ENCODE measurements at places on chromosomes 11 and 22.

GRCh38 chr11:116955949-116956348, 118.5 kb upstream of the APOA1 start:
- no peak for DNase-seq

- DNase-seq, result no peak
Observed at GRCh38 chr11:111736181-111736590, 30.0 kb downstream of the PPP2R1B start.

- no peak for DNase-seq
Observed at GRCh38 chr11:116855413-116855812, 18.0 kb upstream of the APOA1 start.

DNA sequence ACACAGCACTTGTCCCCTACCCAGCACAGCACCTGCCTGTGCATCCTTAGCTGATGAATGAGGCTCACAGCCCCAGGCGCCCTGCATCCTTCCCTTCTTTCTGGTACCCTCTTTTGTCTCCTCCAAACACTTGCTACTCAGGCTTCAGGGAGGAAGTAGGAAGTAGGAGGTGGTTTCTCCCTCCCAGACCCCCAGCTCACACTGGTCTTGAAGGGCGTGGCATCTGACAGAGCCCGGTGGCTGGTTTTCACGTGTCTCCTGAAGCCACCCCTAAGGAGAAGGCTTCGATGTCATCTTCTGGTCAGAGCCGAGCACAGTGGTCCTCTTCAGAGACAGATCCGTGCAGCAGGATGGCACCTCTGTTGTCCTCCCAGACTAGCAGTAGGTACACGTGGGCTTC, 109.8 kb downstream of the PTPRJ start:
- DNase-seq, result no peak

DNA sequence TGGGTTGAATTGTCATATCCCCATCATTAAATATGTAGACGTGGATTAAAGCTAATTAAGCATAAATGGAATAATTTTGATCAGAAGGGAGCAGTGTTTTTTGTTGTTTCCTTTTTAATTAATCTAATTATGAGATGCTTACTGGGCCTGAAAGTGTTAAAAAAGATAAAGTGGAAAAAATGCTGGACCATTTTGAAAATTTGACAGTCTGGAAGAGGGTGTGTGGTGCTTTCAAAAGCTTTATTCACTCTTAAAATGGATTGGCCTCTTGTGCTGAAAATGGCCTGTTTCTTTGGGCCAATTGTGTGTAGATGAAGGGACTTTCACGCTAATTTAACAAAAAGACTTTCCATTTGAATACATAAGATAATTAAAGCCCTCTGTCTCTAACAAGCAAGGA, 1.8 kb downstream of the TNRC6B start:
- no peak for DNase-seq

DNA sequence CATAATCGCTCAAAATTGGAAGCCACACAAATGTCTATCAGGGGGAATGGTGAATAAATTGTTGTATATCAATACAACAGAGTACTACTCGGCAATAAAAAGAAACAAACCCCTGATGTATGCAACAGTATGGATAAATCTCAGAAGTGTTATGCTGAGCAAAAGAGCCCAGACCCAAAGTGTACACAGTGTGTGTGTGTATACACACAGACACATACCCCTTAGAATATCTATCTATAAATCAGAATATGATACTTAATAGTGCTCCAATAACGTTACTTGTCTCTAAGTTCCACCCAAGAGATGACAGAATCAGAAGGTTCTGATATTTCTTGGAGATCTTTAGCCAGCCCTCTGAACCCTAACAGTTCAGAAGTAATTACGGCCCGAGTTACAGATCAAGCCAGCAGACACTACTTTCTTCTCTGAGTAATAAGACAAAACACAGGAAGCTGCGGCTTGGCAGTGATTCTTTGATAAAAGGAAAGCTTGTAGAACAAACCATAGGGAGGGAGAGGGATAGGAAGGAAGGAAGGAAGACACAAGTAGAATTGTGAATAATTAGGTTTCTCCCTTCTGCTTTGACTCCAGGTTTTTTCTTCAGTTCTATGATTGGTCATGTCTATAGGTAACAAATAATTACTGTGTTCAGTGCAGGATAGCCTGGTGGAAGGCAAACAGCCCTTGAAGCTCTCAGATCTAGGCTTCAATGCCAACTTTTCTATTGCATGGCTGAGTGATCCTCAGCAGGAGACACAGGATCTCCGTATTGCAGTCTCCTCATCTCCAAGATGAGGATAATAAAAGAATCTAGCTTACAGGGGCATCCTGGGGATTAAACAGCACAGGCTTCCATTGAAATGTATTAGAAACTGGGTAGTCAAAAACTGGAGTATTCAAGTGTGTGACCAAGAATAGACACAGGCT, 75.6 kb upstream of the TEAD1 start:
- no peak for DNase-seq

DNA sequence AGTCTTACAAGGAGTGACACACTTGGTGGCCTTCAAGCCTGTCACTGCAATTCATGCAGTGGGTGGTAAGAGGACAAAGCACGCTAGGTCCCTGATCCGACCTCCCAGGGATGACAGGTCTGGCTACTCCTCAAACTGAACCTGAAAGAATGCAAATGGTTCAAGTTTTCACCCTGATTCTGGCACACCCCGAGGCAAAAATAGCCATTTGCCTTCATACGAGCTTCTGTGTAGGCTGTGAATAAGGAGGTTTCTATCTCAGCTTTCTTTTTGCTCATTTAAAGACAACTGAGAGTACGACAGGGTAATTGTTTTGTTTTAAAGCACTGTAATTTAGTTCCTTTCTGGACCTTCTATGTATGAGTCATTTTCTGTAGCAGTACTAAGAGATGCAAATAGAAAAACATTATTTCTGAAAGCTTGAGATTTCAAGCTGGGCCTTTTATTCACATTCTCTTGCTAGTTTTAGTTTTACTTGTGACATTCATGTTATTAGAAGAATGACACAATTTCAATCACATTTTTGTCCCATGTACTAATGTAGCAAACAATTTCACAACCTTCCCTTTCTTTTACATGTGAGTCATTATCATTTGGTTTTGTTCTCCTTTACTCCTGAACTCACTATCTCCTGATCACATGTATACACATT, 56.6 kb upstream of the FDX1 start:
- no peak for DNase-seq

DNA sequence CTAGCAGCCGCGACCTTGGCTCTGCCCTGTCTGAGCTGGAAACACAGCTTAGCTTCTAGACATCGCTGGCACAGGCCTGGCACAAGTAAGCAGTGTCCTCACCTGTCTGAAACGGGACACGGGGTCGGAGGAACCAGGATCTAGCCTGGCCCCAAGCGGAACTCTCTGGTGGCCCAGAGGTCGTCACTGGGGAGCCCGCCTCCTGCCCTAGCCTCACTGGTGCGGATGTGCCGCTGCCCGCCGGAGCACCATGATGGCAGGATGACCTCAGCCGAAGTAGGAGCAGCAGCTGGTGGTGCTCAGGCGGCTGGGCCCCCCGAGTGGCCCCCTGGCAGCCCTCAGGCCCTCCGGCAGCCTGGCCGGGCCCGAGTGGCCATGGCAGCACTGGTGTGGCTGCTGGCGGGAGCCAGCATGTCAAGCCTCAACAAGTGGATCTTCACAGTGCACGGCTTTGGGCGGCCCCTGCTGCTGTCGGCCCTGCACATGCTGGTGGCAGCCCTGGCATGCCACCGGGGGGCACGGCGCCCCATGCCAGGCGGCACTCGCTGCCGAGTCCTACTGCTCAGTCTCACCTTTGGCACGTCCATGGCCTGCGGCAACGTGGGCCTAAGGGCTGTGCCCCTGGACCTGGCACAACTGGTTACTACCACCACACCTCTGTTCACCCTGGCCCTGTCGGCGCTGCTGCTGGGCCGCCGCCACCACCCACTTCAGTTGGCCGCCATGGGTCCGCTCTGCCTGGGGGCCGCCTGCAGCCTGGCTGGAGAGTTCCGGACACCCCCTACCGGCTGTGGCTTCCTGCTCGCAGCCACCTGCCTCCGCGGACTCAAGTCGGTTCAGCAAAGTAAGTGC, 871 bp downstream of the SLC35E4 start:
- DNase-seq, result no peak

- DNase-seq, result peak; percentile 24
Observed at GRCh38 chr11:118705791-118706545, 26.5 kb upstream of the TREH start.

DNA sequence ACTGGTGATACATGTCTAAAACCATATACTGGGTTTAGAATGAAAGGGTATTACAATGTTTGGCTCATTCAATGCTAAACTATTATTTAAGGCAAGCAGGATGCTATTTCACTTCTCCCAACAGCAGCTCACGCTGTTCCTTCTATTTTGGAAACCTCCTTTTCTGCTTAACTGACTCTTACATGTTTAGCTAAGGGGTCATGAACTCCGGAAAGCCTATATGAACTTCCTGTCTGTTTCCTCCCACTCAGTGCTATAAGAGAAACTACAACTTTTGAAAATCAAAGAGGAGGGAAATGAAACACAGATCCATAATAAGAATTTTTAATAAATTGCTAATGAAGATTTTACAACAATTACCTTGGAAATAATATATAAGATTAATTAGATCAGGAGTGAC, 30.9 kb downstream of the SLC36A4 start:
- no peak for DNase-seq

DNA sequence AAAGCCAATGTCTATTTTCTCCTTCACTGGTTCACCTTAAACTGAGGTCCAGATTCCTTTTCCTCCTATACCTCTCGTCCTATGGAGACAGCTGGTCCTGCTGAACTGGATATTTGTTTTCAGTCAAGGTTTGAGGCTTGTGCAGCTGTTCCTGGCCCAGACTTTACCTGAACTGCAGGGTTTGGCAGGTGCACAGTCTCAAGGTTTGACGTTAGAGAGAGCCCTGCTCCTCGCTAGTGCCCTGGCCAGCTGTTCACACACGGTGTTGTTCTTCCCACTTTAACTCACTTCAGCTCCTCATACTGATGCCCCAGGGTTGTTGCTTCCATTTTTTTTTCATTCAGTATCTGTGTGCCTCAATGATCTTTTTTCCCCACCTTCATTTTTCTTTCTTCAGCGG, 74.0 kb upstream of the TTC12 start:
- DNase-seq, result no peak

DNA sequence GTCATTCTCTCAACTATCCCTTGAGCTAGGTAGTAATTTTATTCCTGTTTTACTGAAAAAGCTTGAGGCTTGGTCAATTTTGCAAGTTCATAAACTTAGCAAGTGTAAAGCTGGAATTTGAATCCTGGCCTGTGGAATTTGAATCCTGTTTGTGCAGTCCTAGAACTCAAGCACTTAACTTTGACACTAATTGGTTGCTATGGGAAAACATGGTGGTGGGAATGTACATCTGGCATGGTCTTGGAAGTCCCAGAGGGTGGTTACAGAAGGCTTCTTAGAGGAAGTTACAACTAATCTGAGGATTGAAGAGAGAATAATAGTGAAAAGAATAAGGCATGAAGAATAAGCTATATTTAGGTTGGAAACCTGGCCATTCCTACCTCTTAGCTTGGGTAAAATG, 66.5 kb upstream of the LIN7C start:
- DNase-seq, result peak; percentile 1

DNA sequence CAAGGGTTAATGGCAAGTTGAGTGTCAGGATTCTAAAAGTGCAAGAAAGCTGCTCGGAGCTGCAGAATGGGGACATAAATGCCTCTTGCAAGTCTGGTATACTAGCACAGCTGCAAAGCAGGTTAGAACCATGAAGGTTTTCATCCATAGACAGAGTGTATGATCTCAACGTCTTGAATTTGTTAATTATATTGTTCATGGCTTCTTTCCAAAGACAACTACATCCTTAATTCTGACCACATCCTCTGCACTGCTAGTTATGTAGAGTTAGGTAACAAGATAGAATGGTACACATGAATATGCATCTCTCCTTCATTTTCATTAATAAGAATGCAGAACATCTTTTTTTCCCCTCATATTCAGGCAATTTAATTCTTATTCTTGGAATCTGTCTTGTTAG, 34.2 kb downstream of the EXPH5 start:
- no peak for DNase-seq

DNA sequence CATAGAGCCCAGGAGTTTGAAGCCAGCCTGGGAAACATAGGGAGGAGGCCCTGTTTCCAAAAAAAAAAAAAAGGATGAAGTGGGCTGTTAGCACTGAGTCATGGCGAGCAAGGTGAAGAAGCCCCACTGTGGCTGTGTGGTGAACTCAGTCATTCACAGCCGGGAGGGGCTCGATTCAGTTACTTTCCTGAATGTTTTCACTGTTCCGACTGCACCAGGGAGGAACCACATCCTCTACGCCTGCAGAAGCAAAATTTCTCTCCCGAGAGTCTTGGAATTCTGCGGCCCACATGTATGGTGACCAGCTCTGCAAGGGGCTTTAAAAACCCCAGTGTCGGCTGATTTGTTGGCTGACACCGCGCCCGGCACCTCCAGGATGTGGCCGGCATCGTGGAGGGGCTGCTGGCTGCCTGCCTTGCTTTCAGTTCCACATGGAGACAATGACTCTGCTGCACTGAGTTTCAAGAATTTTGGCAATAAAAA, 27.8 kb upstream of the GRAMD4 start:
- DNase-seq, result no peak

DNA sequence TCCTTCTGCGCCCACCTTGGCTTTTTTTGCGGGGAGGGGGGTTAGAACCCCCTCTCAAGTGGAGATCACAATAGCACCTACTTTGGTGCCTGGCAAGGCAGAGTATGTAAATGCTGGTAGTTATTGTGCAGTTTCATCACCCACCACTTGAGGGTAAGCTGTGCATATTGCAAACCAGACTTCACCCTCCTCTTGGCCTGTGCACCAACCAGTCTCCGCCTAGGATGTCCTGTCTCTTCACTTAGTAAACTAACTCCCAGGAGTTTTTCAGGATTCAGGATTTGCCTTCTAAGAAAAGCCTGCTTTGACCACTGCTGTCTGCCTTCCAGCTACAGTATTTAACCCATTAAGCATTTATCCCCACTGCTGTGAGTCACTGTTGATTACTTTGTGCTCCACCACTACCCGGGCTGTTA, 2.0 kb upstream of the UBXN1 start:
- peak; percentile 67 for DNase-seq

- DNase-seq, result no peak
Observed at GRCh38 chr11:119087747-119088241, 3.1 kb downstream of the HMBS start.

GRCh38 chr11:124758355-124759265, 3.5 kb downstream of the ESAM start:
- peak; percentile 82 for DNase-seq

DNA sequence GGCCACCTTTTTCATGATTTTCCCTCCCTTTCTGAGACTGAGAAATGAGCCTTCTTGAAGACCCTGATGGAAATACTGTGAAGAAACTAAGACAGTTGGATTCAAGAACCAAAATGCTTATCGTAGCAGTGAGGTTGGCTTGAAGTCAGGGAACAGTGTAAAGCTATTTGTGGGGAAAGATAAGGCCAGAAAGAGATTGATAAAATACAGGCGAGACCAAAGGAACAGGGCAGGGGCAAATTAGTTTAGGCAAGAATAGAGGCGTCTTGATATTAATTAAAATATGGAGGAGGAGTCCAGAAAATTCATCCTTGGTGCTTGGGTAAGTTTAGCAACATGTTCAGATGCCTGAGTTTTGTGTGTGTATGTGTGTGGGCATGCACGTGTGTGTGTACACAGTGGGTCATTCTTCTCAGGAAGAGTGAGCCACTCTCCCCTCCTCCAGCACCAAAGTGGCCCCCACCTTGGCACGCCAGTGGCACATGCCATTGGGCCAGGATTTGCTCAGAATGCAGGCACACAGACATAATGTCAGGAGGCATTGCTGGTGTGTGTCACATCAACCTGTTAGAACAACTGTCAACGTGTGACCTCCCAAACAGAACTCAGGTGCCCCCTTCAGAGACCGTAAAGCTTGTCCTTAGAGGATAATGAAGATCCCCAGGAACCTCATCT, 3.9 kb upstream of the EHF start:
- no peak for DNase-seq

GRCh38 chr11:121240650-121241303, 51.8 kb upstream of the SC5D start:
- DNase-seq, result peak; percentile 25

Data from NCI-H524 (cell line).